ENCODE measurements at places on chromosomes 11 and 22. TPM values are rescaled to one million over a fixed set of nuclear protein-coding genes. Genes with fewer than 3 reads are reported as not detected.

- no peaks in the 10 kb centered on the region for H3K27me3 ChIP-seq
- DNase-seq, result peak; percentile 82
- no peaks in the 10 kb centered on the region for H3K36me3 ChIP-seq
These were observed 4.5 kb upstream of the NOL12 start for GRCh38 chr22:37681556-37682049.

- DNase-seq, result no peak
- H3K4me1 ChIP-seq, result no peaks in the 10 kb centered on the region
- peaks cover 3% of the 10 kb centered on the region for H3K36me3 ChIP-seq
- H3K27me3 ChIP-seq, result no peaks in the 10 kb centered on the region
- H3K27ac ChIP-seq, result no peak overlapping the region
- no peak overlapping the region for H3K4me3 ChIP-seq
These were observed 48.7 kb upstream of the GRIK4 start for GRCh38 chr11:120462825-120463224.

GRCh38 chr22:46519377-46519776 is 18.0 kb downstream of the CELSR1 start:
- no peaks in the 10 kb centered on the region for H3K36me3 ChIP-seq
- no peak for DNase-seq
- no peaks in the 10 kb centered on the region for H3K27me3 ChIP-seq
- peaks cover 5% of the 10 kb centered on the region for H3K4me1 ChIP-seq

DNA sequence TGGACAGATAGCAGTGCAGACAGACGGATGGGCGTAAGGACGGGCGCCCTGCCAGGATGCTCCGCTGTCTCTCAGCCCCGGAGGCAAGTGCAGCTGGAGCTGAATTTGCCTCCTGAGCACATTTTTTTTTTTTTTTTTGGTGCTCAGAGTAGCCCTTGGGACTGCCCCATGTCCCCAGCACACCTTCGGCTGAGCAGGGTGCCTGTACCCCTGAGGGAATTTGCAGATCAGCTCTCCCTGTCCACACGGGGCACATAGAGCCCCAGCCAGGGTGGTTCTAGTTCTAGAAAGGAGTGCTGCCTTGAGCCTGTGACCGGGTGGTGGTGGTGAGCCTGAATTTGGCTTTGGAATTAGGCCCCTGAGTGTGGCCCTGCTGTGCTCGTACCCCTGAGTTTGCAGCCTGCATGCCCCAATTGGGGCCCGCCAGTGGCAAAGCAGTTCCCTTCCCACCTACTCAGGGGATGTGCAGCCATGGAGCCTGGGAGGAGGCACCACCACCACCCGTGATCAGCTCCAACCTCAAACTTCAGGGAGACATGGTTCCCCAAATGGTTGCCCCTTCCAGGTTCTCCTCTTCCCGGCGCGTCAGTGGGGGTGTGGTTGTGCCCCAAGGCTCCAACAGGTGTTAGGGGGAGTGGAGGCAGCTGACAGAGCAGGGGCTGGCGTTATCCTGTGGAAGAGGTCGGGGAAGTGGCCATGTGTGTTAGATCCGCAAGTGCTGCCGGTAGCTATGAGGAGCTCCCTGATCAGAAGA is 1232.7 kb downstream of the BRD1 start:
- H3K4me1 ChIP-seq, result no peaks in the 10 kb centered on the region
- H3K27ac ChIP-seq, result no peak overlapping the region
- H3K4me3 ChIP-seq, result no peak overlapping the region
- no peak for DNase-seq
- H3K27me3 ChIP-seq, result no peaks in the 10 kb centered on the region

DNA sequence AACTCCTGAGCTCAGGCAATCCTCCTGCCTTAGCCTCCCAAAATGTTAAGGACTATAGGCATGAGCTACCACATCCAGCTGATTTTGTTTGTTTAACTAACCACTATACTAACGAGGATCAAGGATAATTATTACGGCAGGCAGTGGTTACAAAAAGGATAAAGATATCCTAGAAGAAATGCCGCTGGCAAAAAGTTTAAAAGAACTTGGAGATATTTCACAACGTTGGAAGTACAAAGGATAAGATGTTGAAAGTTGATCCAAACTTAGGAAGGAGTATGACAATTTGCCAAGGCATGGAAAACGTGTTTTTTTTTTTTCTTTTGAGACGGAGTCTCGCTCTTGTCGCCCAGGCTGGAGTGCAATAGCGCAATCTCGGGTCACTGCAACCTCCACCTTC is 13.4 kb downstream of the AP5B1 start:
- H3K4me3 ChIP-seq, result no peak overlapping the region
- H3K27ac ChIP-seq, result no peak overlapping the region
- peaks cover 11% of the 10 kb centered on the region for H3K4me1 ChIP-seq
- no peaks in the 10 kb centered on the region for H3K27me3 ChIP-seq
- DNase-seq, result no peak

- no peak for DNase-seq
- H3K4me1 ChIP-seq, result no peaks in the 10 kb centered on the region
- H3K27ac ChIP-seq, result no peak overlapping the region
- H3K4me3 ChIP-seq, result no peak overlapping the region
These were observed 327.0 kb upstream of the CCDC90B start for GRCh38 chr11:83612891-83613766.

DNA sequence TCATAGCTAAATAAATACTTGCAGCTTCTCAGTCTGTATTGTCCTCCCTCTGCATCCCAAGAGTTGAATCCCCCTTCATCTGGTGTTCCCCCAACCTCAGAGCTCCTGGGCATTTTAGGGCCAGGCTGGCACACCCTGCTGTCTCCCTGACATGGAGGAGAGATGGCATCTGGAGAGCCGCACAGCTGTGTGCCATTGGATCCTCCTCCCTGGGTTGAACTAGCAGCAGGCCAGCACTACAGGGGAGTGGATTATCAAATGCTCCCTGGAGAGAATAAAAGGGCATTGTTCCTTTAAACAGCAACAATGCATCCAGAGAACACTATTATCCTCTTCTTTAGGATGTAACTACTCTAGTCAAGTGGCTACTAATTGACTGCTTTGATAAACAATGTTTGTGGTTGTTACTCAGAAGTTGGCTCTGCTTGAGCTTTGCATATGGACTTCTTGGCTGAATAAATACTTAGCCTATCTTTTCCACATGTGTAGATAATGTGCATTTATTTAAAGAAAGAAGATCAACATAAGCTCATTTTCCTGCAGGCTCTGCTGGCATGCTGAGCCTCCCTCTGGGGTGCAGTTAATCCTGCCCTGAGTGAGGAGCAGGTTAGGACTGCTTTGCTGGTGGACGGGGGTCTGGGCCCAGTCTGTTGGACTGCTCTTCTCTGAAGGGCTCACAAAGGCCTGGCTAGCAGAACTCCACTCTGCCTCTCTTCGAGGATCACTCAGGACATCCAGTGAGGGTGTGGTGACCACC is 897.2 kb downstream of the TBC1D22A start:
- no peaks in the 10 kb centered on the region for H3K27me3 ChIP-seq
- H3K4me1 ChIP-seq, result no peaks in the 10 kb centered on the region

The FXYD2 gene
- total RNA-seq, result 3.7 TPM

The APOBEC3H gene
- 21.9 TPM for total RNA-seq

The ARHGAP20 gene
- total RNA-seq, result 0.38 TPM

Data from activated T-cell treated with anti-CD3 and anti-CD28 coated beads, Interleukin-2, amount 50 U/mL, for 72 hours (primary cell).